ENCODE measurements at places on chromosomes 16 and 17.

DNA sequence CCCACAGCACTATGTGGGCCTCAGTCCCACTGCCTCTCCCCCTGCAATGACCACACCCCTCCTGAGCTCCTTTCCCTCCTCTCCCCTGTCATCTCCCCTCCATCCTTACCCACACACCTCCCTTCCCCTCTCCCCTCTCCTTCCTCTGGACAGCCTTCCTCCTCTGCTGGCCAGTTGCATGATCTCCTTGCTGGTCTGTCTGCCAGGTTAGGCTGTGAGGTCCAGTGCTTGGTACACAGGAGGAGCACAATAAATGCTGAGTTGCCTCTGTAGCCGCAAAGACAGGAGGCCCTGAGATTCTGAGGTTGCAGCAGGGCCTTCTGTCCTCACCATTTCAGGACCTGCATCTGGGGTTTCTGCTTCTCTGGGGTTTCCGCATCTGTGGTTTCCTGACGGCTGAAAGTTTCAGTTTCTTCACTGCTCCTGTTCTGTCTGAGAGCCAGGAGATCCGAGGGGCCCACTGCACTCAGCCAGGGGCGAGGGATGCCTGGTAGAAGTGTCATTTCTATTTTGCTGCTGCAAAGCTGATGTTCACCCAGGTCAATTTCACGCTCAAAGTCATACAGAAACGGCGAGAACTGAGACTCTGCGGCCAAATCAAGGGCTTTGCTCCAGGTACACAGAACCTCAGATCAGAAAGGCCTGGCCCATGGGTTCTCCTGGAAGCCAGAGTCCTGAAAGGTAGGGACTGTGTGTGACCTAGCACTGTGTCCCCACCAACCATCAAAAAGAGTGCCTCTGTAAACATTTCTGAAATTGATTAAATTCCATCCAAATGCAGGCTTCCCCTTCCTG, 4.6 kb upstream of the SLC12A3 start:
- DNase-seq: peak; percentile 63

DNA sequence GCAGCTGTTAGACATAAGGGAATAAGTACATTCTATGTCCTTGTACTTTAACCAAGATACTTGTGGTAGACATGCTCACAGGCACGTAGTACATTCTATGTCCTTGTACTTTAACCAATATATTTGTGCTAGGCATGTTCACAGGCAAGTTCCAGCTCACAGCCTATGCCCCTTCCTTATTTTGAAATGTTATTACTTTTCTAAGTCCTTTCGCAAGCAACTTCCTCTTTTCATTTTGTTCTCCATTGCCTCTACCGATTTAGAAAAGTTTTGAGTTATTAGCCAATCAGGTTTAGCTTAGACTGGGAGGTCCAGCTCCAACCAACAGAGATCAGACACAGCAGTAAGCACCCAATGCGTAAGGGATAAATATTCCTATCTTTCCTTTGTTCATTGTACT, 60.1 kb upstream of the NUDT7 start:
- no peak for DNase-seq

DNA sequence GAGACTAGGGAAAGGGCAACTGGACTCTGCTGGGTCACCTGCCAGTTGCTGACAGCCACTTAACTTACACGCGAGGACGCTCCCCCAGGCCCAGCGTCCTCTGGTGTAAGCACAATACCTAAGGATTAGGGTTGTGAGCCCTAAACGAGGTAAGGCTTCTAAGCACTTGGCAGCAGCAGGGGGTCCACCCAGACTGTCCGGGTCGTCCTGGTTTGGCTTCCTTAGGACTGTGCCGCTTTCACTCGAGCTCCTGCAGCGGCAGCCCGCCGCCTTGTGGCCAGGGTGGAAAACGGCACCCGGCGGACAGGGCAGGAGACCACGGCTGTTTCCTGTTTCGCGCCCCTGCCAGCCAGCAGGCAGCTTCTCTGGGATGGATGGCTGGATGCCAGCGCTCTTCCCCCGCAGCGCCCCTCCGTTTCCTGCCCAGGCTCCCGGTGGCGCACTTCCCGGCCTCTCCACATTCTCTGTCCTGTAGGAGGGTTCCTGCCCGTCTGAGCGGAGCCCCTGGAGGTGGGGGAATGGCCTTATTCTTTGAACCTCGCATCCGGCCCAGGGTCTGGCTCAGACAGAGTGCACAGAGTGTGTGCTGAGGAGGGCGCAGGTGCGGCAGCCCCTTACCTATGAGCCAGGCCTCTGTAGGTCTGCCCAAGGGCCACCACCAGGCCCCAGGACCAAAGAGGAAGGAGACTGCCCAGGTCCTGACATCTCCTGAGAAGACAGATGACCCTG, 47.0 kb upstream of the AMZ2 start:
- DNase-seq: peak; percentile 80

GRCh38 chr16:89721546-89722391, 432 bp downstream of the ZNF276 start:
- DNase-seq: peak; percentile 85

DNA sequence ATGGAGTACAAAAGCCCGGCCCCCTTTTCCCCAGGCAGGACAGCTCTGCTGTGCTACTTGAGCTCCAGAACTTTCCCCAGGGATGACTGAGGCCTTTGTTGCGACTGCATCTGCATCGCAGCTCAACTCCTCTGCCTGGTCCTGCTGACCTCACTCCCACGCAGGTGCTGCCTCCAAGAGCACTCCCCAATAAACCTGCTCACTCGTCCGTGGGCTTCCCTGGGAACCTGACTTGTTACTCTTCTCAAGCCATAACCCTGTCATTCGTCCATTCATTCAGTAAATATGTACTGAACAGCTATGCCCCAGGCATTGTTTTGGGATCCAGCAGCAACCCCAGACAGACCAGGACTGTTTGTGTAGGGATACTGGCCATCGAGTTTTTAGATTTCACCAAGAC, 11.6 kb upstream of the RMI2 start:
- no peak for DNase-seq

DNA sequence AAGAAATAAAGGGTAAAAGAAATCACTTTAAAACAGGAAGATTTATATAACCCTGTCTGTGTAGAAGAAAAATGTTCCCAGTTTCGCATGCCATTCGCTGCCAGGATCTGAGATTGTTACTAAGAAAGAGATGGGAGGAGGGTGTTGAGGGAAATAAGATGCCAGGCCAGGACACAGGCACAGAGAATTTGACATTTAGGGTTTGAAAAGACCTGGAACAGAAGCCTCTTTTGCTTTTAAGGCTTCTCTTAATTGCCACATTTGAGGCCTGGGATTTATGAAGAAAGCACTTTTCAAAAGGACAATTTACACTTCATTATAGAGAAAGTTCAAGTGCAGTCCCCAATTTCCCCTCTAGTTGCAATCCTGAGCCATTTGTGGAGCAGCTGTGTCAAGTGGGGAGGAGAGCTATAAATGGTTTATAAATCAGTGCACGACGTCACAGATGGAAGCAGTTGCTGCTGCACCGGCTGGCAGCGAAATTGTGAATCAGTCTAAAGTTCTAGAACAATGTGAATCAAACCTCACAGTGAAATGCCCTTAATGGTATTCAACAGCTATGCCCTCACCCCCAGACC, 26.5 kb upstream of the C16orf87 start:
- DNase-seq: no peak

DNA sequence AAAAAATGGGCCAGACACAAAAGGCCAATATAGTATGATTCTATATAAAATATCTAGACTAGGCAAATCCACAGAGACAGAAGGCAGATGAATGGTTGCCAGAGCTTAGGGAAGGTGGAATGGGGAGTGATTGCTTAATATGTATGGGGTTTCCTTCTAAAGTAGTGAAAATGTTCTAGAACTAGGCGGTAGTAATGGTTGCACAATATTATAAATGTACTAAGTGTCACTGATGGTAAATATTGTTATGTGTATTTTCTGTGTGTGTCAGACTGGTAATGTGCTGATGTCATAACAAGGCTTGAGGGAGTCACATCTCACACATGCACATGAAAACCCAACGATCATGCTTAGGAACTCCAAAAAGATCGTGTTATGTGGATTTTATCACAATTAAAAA, 106.9 kb upstream of the SIAH1 start:
- no peak for DNase-seq

DNA sequence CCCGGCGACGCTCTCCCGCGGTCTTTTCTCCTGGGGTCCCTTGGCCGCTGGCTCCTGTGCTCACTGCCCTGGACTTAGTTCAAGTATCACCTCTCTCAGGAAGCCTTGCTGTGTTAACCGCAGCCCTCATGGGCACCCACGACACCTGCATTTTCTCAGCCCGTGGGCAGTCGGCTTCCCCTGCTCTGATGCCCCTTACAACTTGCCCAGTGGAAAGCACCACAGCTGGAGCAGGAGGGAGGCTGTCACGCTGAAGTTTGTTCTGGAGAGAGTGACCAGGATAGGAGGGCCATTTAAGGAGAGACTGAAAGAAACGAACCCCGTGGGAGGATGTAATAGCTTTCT, 395 bp downstream of the STXBP4 start:
- DNase-seq: no peak

GRCh38 chr16:85755929-85756768, 5.3 kb upstream of the C16orf74 start:
- no peak for DNase-seq

GRCh38 chr16:56747486-56748045, 17.6 kb downstream of the NUP93 start:
- DNase-seq: no peak

DNA sequence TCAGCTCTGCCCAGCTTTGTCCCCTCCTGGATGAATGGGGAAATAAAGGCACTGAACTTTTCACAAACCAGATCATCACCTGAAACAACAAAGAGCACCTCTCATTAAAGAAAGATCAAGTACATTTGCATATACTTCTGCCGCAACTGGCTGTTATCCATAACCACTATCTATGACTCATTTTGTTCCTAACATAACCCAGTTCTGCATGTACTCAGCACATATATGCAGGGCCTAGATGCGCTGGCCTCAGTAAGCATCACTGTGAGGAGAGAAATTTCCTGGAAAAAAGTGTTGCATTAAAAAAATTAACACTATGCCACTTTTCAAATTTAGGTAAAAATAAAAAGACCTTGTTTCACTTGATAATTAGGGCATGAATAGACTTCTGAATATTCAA, 1718.4 kb downstream of the TP53TG3F start:
- no peak for DNase-seq

DNA sequence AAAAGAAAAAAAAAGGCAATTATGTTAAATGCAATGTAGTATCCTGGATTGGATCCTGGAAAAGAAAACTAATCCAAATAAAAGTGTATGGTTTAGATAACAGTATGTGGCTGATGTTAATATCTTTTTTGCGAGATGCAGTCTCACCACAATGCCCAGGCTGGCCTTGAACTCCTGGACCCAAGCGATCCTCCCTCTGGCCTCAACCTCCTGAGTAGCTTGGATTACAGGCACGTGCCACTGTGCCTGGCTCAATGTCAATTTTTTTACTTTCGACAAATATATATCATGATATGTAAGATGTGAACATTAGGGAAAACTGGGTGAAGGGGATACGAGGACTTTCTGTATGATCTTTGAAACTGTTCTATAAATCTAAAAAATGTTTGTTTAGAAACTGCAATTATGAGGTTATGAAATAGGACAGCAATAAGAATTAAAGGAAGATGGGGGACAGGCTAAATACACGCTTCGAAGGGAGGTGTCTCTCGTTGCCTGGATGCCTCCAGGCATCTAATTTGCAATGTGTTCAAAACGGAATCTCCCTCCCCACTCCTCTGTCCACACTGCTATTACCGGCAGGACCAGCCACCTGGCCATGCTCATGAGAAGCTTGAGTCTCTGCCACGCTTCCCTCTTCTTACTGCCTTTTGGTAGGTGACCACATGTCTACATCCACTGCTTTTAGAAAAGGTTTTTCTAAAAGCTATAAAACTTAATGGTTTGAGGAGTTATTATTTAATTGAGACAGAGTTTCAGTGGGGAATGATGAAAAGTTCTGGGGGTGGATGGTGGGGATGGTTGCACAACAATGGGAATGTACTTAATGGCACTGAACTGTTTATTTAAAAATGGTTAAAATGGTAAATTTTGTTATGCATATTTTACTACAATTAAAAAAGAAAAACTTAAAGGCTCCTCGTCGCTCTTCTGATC, 15.2 kb downstream of the UBE2O start:
- DNase-seq: no peak

- peak; percentile 82 for DNase-seq
Observed at GRCh38 chr17:69414408-69415274, at the start of gene MAP2K6. TSS of gene MAP2K6 (plus strand) at chr17:69414697. CDS start at chr17:69414985, 288 bp downstream.

GRCh38 chr17:57523926-57524632, 221.0 kb downstream of the CCDC182 start:
- no peak for DNase-seq

DNA sequence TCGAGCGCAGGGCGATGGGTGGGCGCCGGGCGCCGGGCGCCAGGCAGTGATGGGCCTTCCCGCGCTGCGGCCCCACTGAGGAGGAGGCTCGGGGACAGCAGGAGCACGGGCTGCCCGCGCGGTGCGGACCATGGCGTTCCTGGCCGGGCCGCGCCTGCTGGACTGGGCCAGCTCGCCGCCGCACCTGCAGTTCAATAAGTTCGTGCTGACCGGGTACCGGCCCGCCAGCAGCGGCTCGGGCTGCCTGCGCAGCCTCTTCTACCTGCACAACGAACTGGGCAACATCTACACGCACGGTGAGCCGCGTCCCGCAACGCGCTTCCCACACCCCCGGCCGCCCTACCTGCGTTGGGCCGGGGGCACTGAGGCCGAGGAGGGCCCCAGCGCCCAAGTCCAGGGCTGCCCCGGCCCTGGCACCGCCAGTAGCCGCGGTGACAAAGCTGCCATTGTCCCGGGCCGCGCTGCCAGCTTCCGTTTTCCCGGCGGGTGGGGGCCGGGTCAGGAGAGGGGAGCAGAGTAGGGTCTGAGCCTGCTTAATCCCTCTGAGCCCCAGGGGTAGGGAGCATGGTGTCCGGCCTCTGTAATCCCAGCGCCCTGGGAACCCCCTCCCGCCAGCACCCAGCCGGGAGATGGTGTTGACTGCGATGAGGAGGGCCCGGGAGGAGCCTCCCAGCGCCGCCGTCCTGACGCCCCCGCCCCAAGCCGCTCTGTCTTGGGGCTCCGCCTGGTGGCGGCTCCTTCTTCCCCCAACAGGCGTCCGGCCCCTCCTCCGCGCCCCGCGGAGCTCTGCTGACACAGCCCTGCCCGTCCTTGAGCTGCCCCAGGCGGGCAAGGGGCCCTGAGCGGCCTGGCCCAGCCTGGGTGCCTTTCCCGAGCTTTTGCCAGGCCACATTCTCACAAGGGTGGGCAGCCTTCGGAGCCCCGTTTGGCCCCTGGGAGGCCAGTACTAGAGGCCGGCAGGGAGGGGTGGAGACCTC, 685 bp downstream of the PAQR4 start:
- DNase-seq: peak; percentile 80

- DNase-seq: no peak
Observed at GRCh38 chr17:17108451-17109049, 66.3 kb downstream of the MPRIP start.

GRCh38 chr17:32382526-32383223, 32.7 kb downstream of the ZNF207 start:
- DNase-seq: no peak

- DNase-seq: no peak
Observed at GRCh38 chr17:8951206-8951605, 14.3 kb downstream of the PIK3R5 start.

GRCh38 chr17:49486012-49486641, 9.0 kb upstream of the NGFR start:
- no peak for DNase-seq

DNA sequence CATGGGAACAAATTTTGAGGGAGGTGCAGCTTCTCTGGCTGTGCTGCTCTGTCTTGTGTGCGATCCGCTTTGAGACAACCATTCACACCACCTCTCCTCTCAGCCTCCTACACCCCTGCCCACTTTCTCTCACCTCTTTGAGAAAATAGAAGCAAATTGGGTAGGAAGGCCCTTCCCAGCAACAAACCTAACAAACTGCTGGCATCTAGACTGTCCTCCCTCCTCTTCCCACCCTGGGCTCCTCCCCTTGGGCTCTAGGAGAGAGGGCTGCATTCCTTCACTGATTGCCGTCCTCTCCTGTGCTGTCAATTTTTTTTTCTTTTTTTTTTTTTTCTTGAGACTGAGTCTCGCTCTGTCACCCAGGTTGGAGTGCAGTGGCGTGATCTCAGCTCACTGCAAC, 13.5 kb downstream of the CDIPT start:
- no peak for DNase-seq

All from activated naive CD4-positive, alpha-beta T cell treated with Interleukin-2 at 50 U/mL for 16 hours (primary cell).